ENCODE measurements at places on chromosomes 1 and 21.

DNA sequence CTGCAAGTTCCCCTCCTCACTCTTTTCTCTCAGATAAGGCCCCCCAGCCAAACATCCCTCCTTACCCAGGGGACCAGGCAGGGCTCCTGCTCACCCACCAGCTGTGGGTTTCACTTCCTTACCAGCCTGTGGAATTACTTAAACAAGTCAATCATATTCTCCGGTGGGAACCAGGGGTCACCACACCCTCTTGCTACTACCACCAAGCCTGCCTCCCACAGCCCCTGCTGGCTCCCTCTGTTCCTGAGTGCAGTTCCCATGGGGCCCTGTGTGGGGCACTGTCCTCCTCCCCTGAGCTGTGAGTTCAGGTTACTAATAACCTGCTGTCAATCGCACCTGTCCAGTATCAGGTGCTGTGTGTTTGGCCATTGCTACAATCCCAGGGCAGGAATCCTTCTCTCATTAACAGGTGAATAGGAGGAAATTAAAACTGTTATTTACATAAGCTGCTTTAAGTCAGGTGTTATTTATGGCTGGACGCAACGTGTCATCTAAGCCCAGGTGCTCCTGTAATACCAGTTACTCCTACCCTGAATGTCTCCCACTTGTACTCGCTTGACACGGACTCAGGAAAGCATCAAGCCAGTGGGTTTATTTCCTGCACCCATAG, 53.1 kb upstream of the LBR start:
- DNase-seq, result no peak

DNA sequence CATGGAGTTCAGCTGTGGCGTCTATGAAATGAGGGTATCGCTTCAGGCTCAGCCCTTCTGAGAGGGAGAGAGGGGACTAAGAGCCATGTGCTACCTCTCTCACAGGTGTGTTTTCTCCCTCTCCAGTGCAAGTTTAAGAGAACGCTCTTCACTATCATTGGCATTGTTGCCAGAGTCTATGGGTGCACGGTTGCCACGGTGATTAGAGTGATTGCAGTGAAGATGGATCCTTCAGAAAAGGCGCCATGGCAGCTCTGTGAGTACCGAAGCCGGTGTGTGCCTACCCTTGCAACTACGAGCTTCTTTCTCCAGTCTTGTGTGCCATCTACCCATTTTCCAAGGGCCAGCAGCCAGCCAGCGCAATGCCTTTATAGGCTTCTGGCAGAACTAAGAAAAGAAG, 290.5 kb downstream of the OMA1 start:
- DNase-seq, result no peak

DNA sequence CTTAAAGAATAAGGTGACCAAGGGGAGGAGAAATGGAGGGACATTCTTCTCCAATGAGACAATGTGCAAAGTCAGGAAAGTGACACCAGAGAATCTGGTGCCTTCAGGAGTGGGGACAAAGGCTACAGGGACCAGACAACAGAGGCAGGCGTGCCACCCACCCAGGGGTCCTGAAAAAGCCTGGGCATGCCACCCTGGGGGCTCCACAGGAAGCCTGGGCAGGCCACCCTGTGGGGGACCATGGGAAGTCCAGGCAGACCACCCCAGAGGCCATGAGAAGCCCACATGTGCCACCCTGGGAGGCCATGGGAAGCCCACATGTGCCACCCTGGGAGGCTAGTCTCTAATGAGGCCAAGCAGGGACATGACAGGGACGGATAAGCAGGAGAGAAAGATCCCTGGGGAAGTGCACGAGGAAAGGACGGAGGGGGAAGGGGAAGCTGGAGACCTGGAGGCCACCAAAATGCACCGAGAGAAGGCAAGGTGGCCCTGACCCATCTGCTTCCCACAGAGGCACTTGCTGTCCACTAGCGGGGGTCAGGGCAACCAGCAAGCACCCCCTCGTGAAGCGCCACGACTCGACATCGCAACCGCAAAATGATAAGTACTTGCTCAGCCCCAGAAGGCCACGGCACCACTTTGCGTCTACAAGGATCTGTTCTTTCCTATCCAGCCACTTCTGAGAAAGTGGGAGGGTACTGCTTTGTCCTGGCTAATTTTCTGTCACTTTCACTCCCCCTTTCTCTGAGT, 7.2 kb upstream of the PDE9A start:
- DNase-seq, result no peak

- no peak for DNase-seq
These were observed 303.3 kb downstream of the S1PR1 start for GRCh38 chr1:101540161-101540560.

- DNase-seq, result no peak
These were observed 43.1 kb upstream of the EPS8L3 start for GRCh38 chr1:109806733-109807400.

- DNase-seq, result no peak
These were observed 7.2 kb upstream of the MMP23B start for GRCh38 chr1:1624443-1625403.

DNA sequence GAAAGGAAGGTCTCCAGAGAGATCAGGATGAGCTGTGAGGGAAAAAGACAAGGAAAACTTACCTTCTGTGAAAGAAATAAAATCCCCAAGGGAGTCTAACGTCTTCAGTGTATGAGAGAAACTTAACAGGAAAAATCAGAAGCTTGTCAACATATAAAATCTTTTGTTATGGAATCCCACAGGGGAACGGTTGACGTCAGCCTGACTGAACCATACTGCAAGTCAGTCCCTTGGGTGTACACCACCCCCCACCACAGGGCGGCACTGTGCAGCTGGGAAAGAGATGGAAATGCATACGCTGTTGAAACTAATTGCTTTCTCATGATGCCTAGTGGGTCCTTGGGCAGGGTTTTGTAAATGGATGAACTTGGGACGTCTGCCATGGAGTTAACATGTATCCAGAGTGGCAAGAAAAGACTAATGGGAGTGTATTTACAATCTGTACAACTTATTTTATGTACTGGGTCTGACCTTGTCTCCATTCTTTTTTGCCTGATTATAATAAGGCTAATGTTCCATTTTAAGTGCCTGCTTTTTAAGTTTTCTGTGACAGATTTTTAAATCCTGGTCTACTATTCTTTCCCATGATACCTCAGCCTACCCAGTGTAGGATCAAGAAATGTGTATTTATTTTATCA, 22.7 kb downstream of the UTP25 start:
- peak; percentile 22 for DNase-seq

- DNase-seq, result no peak
These were observed 82.5 kb upstream of the DPH5 start for GRCh38 chr1:101108111-101108500.

DNA sequence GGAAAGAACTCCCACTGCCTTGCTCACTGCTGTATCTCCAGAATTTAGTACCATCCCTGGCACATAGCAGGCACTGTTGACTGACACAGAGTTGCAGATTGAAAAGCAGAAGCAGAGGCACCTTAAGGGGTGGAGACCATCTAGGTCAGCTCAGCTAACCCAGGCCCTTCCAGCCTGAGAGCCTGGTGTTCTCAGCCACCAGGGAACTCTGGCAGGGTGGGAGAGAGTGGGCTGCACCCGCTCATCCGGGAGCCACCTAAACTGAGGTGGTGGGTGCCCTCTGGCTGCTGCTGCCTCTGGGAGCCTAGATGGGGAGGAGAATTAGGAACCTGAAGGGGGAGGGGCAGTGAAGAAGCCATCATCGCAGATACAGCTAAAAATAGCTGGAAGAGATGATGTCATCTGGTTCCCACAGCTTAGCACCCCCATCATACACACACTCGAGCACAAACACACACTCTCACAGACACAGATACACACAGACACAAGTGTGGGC, 1.5 kb upstream of the TSPAN1 start:
- no peak for DNase-seq

- DNase-seq, result no peak
These were observed 61.5 kb downstream of the ABCD3 start for GRCh38 chr1:94479682-94480081.

- DNase-seq, result no peak
These were observed 67.0 kb downstream of the ARHGEF16 start for GRCh38 chr1:3521426-3521825.

GRCh38 chr1:204065174-204065985, 7.5 kb upstream of the SOX13 start:
- DNase-seq, result no peak

- DNase-seq, result no peak
These were observed 653.7 kb downstream of the ADGRL2 start for GRCh38 chr1:82454431-82454830.

DNA sequence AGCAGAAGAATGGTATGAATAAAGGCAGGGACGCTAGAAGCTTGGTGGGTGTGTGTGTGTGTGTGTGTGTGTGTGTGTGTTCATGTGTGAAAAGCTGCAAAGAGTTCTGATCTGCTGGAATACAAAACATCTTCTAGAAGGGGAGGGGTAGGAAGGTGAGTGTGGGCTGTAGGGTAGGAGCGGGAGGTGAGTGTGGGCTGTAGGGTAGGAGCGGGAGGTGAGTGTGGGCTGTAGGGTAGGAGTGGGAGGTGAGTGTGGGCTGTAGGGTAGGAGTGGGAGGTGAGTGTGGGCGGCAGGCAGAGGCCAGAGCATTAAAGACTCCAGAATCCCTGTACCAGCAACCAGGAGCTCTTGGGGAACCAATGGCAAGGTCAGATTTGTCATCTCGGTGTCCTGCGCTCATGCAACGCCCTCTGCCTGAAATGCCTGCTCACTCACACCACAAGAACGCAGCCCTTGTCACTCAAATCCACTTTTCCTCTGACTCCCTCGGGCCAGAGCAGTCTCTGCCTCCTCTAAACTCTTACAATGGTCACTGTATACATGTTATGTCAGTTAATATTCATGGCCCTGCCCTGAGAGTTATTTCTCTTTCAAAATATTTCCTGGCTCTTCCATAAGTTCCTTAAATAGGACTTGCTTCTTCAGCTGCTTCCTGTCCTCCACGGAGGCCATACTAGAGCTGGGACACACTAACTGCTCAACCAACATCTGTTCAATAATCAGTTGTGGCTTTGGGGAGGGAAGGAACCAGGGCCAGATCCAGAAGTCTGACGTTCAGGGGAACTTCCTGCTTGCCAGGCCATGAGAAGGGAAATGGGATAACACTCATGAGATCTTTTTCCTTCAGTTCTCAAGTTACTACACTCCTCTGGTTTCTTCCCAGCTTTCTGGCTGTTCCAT, 53.6 kb upstream of the ZNF644 start:
- no peak for DNase-seq

DNA sequence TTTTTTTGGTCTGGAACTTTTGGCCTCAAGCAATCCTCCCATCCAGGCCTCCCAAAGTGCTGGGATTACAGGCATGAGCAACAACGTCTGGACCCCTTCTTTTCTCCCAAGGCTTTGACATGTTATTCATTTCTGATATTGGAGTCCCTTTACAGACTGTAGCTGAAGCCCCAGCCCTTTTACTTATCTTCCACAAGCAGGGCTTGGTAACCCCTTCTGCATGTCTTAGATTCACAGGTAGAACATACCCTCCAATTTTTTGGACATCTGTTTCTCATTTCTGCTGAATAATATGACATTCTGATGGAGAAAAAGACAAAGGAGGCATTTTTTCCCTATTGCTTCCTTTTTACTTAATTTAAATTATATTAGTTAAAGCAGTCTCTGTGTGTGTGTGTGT, 39.2 kb upstream of the RGS21 start:
- DNase-seq, result no peak

- DNase-seq, result no peak
These were observed 9.0 kb upstream of the RBM8A start for GRCh38 chr1:145936247-145936646.

- DNase-seq, result no peak
These were observed 53.4 kb upstream of the GJB5 start for GRCh38 chr1:34701326-34702060.

DNA sequence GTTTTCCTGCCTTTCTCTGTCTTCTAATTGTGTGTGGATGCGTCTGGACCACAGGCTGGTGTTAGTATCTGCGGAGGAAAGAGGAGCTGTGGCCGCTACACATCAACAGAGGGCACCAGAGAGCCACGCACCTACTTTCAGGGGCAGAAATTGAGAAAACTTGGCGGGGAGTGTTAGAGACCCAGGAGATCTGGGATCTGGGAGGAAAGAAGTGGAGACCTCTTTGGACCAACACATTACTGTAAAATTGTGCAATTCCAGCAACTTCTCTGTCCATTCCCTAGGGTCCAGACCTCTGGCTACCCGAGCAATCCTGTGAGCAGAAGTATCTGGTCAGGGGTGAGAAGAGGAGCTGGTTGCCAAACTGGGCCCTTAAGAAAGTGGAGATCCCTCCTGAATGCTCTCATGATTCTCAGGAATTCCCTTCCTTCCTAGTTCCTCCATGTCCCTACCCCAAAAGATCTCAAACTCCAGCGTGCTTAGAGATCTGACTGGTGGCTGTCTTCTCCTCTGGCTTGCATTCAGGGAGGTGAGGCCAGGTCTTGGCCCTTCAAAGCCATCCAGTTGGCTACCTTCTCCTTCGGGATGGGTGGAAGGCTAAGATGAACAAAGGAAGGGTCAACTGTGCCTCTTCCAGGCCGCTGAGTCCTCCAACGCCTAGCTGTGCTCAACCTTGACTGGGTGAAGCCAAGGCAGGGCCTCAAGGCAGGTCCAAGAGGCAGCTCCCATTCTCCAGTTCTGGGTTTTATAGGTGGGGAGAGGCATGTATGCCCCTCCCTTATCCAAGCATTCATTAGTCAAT, 1.2 kb upstream of the KIRREL1 start:
- DNase-seq, result peak; percentile 3

DNA sequence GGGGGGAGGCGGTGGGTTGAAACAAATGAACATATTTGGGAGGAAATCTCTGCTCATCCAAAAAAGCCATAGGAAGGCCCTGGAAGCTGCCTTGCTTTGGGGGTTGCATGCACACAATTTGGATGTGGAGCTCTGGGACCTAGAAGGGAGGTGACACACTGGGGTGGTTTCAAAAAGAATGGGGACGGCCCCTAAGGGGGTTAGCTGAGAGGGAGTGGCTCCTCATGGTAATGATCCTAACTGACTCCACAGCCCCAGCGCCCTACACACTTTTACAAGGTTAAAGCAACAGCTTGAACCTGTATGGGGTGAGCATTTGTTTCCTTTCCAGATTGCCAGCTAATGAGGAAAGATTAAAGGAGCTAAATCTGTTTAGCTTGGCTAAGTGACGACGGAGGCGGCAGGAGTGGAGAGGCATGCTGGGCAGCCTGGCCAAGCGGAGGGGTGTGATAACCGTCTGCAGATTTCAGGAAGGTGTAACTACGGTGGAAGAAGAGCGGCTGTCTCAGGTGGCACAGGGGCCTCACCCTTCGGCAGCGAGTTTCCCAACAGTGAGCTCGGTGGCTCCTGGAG, 107.3 kb downstream of the RNF220 start:
- DNase-seq, result no peak

- DNase-seq, result no peak
These were observed 775 bp upstream of the PRPF38B start for GRCh38 chr1:108691128-108691941.

All from stimulated activated CD8-positive, alpha-beta memory T cell treated with anti-CD3 and anti-CD28 coated beads, Interleukin-15, amount 100 ng/mL, for 48 hours (primary cell).